ENCODE measurements at places on chromosomes 2 and 18. TPM values are rescaled to one million over a fixed set of nuclear protein-coding genes. Genes with fewer than 3 reads are reported as not detected.

The DOCK10 gene
- total RNA-seq, result 233 TPM

The CCDC141 gene
- 18.2 TPM for total RNA-seq

The LIPG gene
- not detected for total RNA-seq

The HOXD4 gene
- total RNA-seq, result not detected

The COL6A3 gene
- total RNA-seq, result 2.6 TPM

GRCh38 chr18:56374007-56374655 lies 264.3 kb downstream of the TXNL1 start:
- peaks cover 5% of the 10 kb centered on the region for H3K27me3 ChIP-seq
- H3K4me1 ChIP-seq, result no peaks in the 10 kb centered on the region
- no peaks in the 10 kb centered on the region for H3K36me3 ChIP-seq
- DNase-seq, result no peak
- H3K4me3 ChIP-seq, result no peak overlapping the region
- H3K27ac ChIP-seq, result no peak overlapping the region

GRCh38 chr2:217707131-217707611 lies 295.6 kb downstream of the TNS1 start:
- H3K27ac ChIP-seq, result no peak overlapping the region
- peaks cover 14% of the 10 kb centered on the region for H3K27me3 ChIP-seq
- no peak overlapping the region for H3K4me3 ChIP-seq
- H3K4me1 ChIP-seq, result peaks cover 10% of the 10 kb centered on the region

DNA sequence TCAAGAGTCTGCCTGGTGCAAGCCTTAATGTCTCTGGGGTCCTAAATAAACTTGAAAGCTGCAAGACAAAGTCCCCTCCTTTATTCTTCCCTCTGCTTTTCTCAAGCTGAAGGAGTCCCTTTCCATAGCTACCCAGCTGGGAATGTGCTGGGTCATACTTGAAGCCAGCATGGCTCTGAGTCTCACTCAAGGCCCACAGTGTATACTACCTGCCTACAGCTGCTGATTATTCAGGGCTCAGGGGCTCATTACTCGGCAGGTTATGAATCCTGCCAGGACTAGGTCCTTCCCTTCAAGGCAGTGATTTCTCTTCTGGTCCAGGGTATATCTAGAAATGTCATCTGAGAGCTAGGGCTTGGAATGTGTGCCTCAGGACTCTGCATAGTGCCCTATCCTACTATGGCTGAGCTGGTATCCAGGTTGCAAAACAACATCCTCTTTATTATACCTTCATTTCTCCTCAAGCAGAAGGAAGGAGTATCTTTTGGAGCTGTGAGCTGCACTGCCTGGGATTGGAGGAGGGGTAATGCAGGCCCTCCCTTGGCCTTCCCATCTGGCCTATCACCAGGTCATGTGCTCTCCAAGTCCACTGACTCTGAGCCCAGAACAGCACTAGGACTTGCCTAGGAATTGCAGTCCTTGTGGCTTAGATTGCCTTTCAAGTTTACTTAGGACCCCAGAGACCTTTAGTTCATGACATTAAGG lies 22.3 kb downstream of the IL1RN start:
- H3K4me1 ChIP-seq, result no peaks in the 10 kb centered on the region
- DNase-seq, result no peak
- H3K36me3 ChIP-seq, result no peaks in the 10 kb centered on the region

- no peak within 1 kb of the TSS for H3K27ac ChIP-seq
- H3K4me1 ChIP-seq, result no peaks in the 10 kb centered on the region
- no peaks in the 10 kb centered on the region for H3K36me3 ChIP-seq
- no peak for DNase-seq
- peak within 1 kb of the TSS; percentile 43 for H3K4me3 ChIP-seq
- H3K27me3 ChIP-seq, result peaks cover 20% of the 10 kb centered on the region
These were observed at the start of gene UPP2 for GRCh38 chr2:158101384-158101926. Gene UPP2 (plus strand): TSS chr2:158101876. CDS start chr2:158102064, 188 bp downstream.

DNA sequence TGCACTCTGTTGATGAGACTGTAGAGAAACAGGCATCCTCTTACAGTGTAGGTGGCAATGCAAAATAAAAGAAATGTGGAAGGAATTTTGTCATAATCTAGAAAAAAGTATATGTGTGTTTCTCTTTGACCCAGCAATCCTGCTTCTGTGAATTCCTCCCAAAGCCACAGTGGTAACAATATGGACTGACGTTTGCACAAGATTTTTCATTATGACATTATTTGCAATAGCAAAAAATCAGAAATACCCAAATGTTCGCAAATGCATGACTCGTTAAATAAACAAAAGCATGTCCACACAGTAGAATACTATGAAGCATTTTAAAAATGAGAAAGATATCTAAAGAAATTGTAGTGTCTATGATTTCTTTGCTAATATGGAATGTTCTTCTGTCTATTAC lies 255.2 kb upstream of the NRP2 start:
- H3K36me3 ChIP-seq, result no peaks in the 10 kb centered on the region
- no peak overlapping the region for H3K27ac ChIP-seq
- no peaks in the 10 kb centered on the region for H3K27me3 ChIP-seq
- peaks cover 3% of the 10 kb centered on the region for H3K4me1 ChIP-seq

DNA sequence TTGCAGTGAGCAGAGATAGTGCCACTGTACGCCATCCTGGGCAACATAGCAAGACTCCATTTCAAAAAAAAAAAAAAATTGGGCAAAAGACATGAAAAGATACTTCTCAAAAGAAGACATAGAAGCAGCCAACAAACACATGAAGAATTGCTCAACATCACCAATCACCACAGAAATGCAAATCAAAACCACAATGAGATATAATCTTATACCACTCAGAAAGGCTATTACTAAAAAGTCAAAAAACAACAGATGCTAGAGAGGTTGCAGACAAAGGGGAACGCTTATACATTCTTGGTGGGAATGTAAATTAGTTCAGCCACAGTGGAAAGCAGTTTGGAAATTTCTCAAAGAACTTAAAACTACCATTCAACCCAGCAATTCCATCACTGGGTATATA lies 43.1 kb upstream of the CHAC2 start:
- H3K27ac ChIP-seq, result no peak overlapping the region
- no peak for DNase-seq
- H3K27me3 ChIP-seq, result no peaks in the 10 kb centered on the region
- H3K4me1 ChIP-seq, result peaks cover 10% of the 10 kb centered on the region

DNA sequence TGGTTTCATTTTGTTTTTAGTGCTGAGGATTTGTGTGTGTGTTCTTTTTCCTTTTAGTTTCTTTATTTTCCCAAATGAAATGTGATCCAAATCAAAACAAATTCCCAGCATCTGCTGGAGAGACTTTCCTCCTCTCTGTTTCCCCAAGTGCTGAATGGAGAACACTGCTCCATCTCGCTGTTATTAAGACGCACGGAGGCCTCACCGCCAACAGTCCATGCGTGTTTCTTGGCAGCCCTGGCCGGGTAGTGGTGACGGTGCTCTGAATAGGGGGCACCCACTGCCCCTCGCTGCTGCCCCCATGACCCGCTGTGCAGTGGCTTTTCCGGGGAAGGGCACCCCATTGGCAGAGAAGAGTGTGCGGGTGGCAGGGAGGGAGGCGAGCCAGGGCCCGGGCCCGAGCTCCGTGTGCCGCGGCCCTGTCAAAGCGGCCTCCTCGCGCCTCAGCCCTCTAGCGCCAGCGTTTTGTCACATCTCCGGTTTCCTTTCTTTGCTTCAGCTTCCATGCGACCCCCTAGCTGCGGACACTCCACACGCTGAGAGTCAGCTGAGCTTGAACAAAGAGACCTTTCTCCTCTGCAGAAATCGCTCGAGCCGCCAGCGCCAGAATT lies 473.7 kb upstream of the SALL3 start:
- H3K27me3 ChIP-seq, result no peaks in the 10 kb centered on the region
- H3K27ac ChIP-seq, result no peak overlapping the region
- no peaks in the 10 kb centered on the region for H3K36me3 ChIP-seq
- no peaks in the 10 kb centered on the region for H3K4me1 ChIP-seq
- no peak for DNase-seq
- no peak overlapping the region for H3K4me3 ChIP-seq

DNA sequence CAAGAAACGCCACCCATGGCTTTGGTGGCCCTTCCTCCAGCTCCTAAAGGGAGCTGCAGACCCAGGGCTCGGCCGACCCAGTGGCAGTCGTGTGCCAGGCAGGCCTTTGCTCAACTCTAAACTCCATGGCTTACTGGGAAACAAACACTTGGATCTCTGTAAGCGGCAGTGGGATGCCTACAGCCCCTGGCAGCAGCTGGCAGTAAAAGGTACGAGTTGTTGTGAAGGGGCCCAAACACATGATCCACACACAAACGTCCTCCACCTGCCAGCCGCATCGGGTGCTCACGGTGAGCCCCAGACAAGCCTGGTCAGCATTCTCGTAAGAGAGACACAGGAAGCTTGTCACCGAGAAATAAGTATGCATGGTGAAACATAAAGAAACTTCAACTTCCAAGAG lies 214.9 kb downstream of the MGAT5 start:
- H3K36me3 ChIP-seq, result no peaks in the 10 kb centered on the region
- H3K27ac ChIP-seq, result no peak overlapping the region
- no peaks in the 10 kb centered on the region for H3K4me1 ChIP-seq
- no peak overlapping the region for H3K4me3 ChIP-seq

GRCh38 chr2:197071790-197072436 lies 145.4 kb upstream of the PGAP1 start:
- H3K4me1 ChIP-seq, result peaks cover 34% of the 10 kb centered on the region
- H3K27ac ChIP-seq, result peak overlapping the region; percentile 79
- DNase-seq, result no peak
- H3K4me3 ChIP-seq, result no peak overlapping the region
- no peaks in the 10 kb centered on the region for H3K27me3 ChIP-seq

DNA sequence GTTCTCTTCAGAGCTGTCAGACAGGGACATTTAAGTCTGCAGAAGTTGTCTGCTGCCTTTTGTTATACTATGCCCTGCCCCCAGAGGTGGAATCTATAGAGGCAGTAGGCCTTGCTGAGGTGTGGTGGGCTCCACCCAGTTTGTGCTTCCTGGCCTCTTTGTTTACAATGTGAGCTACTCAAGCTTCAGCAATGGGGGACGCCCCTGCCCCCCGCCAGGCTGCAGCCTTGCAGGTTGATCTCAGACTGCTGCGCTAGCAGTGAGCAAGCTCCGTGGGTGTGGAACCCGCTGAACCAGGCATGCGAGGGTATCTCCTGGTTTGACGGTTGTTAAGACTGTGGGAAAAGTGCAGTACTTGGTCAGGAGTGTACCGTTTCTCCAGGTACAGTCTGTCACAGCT lies 24.0 kb upstream of the PAIP2B start:
- H3K4me1 ChIP-seq, result no peaks in the 10 kb centered on the region
- H3K4me3 ChIP-seq, result no peak overlapping the region
- peaks cover 18% of the 10 kb centered on the region for H3K27me3 ChIP-seq
- H3K27ac ChIP-seq, result no peak overlapping the region

DNA sequence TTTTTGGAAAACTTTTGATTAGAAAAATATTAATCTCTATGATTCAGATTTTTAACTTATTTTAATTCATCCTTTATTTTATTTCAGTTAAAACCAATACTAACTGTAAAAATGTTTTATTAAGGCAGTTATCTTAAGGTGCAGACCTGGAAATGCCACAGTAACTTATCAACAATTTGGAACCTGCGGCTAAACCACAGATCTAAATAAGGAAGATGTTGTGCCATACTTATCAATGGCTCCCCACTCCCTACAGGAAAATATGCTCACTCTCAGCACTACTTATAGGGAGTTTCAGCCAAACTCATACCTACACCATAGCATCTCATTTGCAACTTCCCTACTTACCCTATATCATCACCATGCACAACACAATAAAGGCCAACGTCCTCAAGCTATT lies 226.9 kb upstream of the KYNU start:
- DNase-seq, result no peak
- H3K4me3 ChIP-seq, result no peak overlapping the region
- no peaks in the 10 kb centered on the region for H3K27me3 ChIP-seq
- no peaks in the 10 kb centered on the region for H3K4me1 ChIP-seq
- H3K36me3 ChIP-seq, result no peaks in the 10 kb centered on the region

GRCh38 chr2:128661311-128661710 lies 342.6 kb upstream of the HS6ST1 start:
- no peak overlapping the region for H3K27ac ChIP-seq
- peaks cover 39% of the 10 kb centered on the region for H3K27me3 ChIP-seq
- H3K4me1 ChIP-seq, result peaks cover 3% of the 10 kb centered on the region
- no peaks in the 10 kb centered on the region for H3K36me3 ChIP-seq

- peak overlapping the region; percentile 5 for H3K4me3 ChIP-seq
- no peak for DNase-seq
- no peaks in the 10 kb centered on the region for H3K27me3 ChIP-seq
- peak overlapping the region; percentile 3 for H3K27ac ChIP-seq
- H3K36me3 ChIP-seq, result peaks cover 4% of the 10 kb centered on the region
- H3K4me1 ChIP-seq, result peaks cover 27% of the 10 kb centered on the region
These were observed 35.3 kb upstream of the CAB39 start for GRCh38 chr2:230677201-230677946.

DNA sequence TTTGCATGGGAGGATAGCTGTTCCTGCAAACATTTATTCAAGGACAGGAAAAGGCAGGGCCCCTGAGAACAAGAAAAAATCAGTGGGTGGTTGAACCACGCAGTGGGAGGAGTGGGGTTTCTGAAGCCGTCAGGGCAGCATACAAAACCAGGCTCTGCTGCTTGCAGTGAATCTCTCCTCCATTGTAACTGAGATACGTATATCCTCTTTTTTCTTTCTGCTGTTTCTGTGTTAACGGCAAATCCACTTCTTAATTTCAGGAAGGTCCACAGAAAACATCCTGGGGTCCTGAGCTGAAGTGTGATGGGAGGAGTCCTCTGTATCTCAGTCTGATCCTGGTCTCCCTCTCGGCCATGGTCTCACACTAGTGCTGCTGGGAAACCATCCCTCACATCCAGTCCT lies 27.2 kb upstream of the KCNF1 start:
- H3K4me3 ChIP-seq, result no peak overlapping the region
- no peak for DNase-seq
- peaks cover 17% of the 10 kb centered on the region for H3K27me3 ChIP-seq
- H3K4me1 ChIP-seq, result no peaks in the 10 kb centered on the region
- no peak overlapping the region for H3K27ac ChIP-seq
- H3K36me3 ChIP-seq, result no peaks in the 10 kb centered on the region

DNA sequence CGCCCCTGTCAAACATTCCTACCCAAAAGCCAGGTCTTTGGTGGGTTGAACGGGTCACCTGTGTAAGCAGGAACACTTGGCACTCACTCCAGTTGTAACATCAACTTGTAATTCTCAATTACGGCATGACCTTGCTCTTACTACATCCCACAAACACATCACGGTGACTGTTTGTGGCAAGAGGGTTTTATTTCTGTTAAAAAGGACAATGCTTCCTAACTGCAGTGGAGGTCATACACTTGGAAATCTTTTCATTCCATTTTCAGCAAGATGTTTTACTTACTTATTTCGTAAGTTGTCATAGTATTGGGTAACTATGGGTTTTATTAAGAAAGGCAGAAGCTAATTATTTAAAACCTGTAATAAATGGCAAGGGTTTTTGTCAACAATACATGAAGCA lies 126.1 kb downstream of the ZNF516 start:
- H3K4me3 ChIP-seq, result no peak overlapping the region
- no peaks in the 10 kb centered on the region for H3K27me3 ChIP-seq
- no peaks in the 10 kb centered on the region for H3K36me3 ChIP-seq
- H3K4me1 ChIP-seq, result peaks cover 22% of the 10 kb centered on the region

DNA sequence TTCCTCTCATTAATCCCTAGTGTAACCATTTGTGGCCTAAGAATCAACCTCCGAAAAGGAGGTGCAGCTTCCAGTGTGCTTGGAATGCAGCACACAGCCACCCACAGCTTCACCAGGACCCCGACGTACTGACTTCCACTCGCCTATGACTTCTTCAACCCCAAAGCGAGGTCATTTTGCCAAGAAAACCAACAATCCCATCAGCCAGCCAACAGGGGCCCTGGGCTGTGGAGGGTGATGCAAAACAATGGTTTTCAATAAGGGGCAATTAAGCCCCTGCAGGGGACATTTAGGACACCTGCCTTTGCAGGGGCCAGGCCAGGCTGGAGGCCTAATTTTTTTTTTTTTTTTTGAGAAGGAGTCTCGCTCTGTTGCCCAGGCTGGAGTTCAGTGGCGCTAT lies 158.1 kb upstream of the SKOR2 start:
- no peak overlapping the region for H3K4me3 ChIP-seq
- H3K36me3 ChIP-seq, result peaks cover 2% of the 10 kb centered on the region
- H3K4me1 ChIP-seq, result peaks cover 2% of the 10 kb centered on the region
- H3K27me3 ChIP-seq, result peaks cover 37% of the 10 kb centered on the region
- H3K27ac ChIP-seq, result no peak overlapping the region
